GM23248 (cell line): ENCODE measurements at places on chromosomes 2 and 18. TPM values are rescaled to one million over a fixed set of nuclear protein-coding genes. Genes with fewer than 3 reads are reported as not detected.

Gene SULT1C2
- total RNA-seq: not detected in 2 replicates

GRCh38 chr2:151043484-151043883, 218.2 kb downstream of the RBM43 start:
- peaks cover 11% of the 10 kb centered on the region for H3K4me1 ChIP-seq
- H3K27ac ChIP-seq: no peak overlapping the region
- peak; percentile 49 for DNase-seq
- no peaks in the 10 kb centered on the region for H3K36me3 ChIP-seq
- H3K4me3 ChIP-seq: no peak overlapping the region

Gene UGT1A8
- total RNA-seq: not detected in 2 replicates

DNA sequence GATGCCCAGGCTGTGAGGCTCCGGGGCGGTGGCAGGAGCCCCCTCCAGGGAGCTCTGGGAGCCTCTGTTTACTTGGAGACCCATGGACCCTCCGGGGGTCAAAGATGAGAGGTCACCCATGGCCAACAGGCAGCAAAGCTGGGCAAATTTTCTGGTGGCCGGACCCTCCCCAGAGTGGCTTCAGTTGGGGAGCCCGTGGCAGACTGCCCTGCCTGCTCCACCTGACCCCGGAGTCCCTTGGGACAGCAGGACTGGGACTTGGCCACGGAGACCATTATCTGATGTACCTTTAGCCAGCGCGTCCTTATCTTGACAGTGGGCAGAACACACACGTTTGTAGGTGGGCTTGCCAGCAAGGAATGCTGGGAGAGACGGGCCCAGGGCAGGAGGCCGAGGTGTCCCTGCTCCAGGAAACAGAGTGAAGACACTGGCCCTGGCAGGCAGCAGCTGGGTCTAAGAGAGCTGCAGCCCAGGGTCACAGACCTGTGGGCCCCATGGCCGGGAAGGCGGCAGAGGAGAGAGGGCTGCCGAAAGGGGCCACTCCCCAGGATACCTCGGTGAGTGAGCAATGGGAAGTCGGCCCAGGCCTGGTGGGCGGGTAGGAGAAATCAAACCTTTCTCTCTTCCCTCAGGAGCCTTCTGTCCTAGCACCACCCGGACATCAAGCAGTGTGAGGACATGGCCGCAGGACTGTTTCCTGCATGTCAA, at the start of the genes ABCG5 and ABCG8:
ABCG5 (minus strand) TSS at position 280 of the 708 bp plus-strand sequence; CDS start at position 120, 160 bp downstream.
ABCG8 (plus strand) TSS at position 412 of the 708 bp plus-strand sequence; CDS start at position 495, 83 bp downstream.
- H3K4me3 ChIP-seq: no peak within 1 kb of the TSS
- H3K4me1 ChIP-seq: no peaks in the 10 kb centered on the region
- H3K27ac ChIP-seq: no peak within 1 kb of the TSS
- H3K36me3 ChIP-seq: no peaks in the 10 kb centered on the region
- H3K27me3 ChIP-seq: peaks cover 21% of the 10 kb centered on the region; the same call in 1 of the 2 replicates

Gene TMEM37
- total RNA-seq: 1.8 TPM in 1 of 2 replicates, not detected in the other

DNA sequence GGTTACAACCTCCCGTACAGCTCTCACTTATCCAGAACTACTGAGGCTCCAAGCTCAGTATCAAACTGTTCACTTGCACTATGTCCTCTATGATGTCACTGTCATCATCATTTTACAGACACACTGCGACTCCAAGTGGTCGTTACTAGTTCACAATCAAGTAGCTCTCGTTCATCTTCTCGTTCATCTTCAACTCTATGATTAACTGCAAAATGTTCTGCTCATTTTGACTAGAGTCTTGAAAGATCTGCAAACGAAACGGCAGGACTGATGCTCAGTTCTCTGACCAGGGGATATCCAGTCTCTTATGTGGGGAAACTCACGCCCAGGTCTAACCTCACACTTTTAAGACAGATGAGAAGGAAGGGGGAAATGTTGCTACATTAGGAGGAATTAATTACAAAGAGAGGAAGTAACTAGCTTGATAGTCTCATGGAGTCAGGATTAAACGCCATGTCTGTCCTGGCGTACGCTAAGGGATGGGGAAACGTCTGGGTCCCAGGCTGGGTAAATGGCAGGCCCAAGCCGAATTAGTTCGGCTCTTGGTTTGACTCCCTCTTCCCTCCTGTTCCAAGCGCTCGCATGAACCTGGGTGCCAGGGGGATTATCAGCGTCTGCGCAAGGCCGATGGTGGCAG, 794 bp upstream of the CHCHD5 start:
- H3K4me3 ChIP-seq: peak overlapping the region; percentile 80
- H3K27ac ChIP-seq: peak overlapping the region; percentile 97
- DNase-seq: peak; percentile 57
- H3K27me3 ChIP-seq: no peaks in the 10 kb centered on the region
- peaks cover 37% of the 10 kb centered on the region for H3K4me1 ChIP-seq

Gene BUB1
- total RNA-seq: 16.3 and 21.3 TPM in 2 replicates

Gene SCG2
- total RNA-seq: under 0.01 and 0.25 TPM in 2 replicates

DNA sequence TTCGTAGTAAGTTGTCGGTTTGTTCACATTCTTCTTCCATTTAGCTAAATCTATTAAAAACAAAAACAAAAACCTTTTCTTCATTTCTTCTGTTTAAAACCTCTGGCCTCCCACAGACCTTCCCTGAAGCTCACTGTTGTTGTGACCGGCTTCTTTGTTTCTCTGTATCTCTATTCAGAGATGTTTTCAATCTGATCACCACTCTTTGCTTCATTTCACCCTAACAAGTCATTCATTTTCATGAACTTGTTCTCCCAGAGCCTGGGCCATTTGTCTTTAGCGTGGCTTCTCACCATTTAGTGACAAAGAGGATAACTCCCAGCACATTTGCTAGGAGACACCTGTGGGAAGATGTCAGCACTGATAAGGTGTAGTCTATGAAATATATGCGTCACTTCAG, 794.2 kb downstream of the ERBB4 start:
- H3K27ac ChIP-seq: no peak overlapping the region
- no peak overlapping the region for H3K4me3 ChIP-seq
- no peaks in the 10 kb centered on the region for H3K36me3 ChIP-seq
- DNase-seq: no peak
- H3K4me1 ChIP-seq: no peaks in the 10 kb centered on the region

DNA sequence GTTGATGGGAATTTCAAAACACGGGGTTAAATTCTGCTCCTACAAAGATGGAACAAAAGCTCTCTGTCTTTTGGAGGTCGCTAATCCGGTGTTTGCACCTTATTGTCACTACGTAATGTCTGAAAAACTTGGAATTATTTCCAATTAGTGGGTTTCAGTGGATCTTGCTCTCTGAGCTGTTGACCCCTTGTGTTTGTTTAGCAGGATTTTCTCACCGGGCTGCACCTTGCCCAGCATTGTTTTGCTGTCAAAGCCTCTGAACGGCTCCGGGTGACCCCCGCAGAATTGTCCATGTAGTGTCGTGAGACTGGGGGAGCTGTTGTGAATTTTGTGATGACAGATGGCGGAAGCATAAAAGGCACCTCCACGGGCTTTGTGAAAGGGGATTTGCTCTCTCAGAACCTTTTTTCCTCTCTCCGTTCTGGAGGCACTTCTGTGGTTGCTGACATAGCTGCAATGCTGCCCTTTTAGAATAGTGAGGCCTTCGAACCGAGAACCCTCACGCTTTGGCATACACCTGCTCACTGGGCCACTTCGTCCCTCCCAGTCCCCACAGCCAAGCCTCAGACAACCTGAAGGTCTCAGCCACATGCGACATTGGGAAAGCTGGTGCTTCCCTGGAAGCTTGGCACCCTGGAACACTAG, 129.4 kb downstream of the ACOXL start:
- peaks cover 45% of the 10 kb centered on the region; the same call in 1 of the 2 replicates for H3K27me3 ChIP-seq
- H3K4me3 ChIP-seq: no peak overlapping the region
- DNase-seq: no peak
- H3K36me3 ChIP-seq: no peaks in the 10 kb centered on the region
- no peak overlapping the region for H3K27ac ChIP-seq
- H3K4me1 ChIP-seq: no peaks in the 10 kb centered on the region

DNA sequence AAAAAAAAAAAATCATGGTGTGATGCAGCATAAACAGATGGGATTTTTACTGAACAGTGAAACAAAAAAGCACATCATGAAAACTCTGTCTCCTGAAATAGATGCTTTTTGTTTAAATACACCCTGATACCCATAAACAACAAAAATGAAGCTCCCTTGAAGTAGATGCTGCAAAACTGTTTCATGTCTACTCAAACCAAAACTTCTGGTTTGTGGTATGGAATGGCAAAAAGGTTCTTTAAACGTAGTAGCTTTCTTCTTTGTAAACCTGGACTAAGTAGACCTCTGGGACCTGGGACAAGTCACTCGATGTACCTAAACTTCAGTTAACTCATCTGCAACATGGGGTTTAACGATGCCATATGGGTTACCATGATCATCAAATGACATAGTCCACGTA, 64.4 kb upstream of the RAPH1 start:
- no peak for DNase-seq
- no peaks in the 10 kb centered on the region for H3K27me3 ChIP-seq
- H3K27ac ChIP-seq: no peak overlapping the region
- no peaks in the 10 kb centered on the region for H3K36me3 ChIP-seq
- no peak overlapping the region for H3K4me3 ChIP-seq
- peaks cover 8% of the 10 kb centered on the region for H3K4me1 ChIP-seq

GRCh38 chr18:61589724-61590065, 256.5 kb downstream of the CDH20 start:
- no peak overlapping the region for H3K27ac ChIP-seq
- DNase-seq: peak; percentile 56
- no peaks in the 10 kb centered on the region for H3K27me3 ChIP-seq
- H3K36me3 ChIP-seq: no peaks in the 10 kb centered on the region

Gene C2orf81
- 1.6 and 3.5 TPM in 2 replicates for total RNA-seq

Gene DSC1
- total RNA-seq: not detected in 2 replicates

DNA sequence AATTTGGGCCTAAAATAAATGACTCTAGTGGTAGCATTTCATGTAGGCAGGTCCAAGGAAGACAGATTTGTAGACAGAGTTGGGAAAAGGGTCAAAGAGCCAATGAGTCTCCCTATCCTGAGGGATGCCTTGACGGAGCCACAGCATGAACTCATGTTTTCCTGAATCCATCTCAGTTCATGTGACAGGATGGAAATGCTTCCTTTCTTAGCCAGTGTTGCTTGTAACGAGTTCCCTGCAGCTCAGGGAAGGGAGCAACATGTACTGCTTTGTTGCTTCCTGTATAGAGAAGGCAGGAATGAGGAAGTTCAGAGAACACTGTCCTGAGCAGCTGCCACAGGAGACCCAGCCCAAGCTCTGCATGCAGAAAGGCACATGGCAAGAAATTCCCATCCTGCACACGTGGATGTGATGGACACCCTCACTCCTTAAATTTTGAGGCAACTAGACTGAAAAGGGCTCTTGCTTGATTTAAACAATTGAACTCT, 27.9 kb downstream of the TMEM17 start:
- peak; percentile 33 for DNase-seq
- no peaks in the 10 kb centered on the region for H3K36me3 ChIP-seq
- no peak overlapping the region for H3K27ac ChIP-seq
- no peaks in the 10 kb centered on the region for H3K27me3 ChIP-seq

DNA sequence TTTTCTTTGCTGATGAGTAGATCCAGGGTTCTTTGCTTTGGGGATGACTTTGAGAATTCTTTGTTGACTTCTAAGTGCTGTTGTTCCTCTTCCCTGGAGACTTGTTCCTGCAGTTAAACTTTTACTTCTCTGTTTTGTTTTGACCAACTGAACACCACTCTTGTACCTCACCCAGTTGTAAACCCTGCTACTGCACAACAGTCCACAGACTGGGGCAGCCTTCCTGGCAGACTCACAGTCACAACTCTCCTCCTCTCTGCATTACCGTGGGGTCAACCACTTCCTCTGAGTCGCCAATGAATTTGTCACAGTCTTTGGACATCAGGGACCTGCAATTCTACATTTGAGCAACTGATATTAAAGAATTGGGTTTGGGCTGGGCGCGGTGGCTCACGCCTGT, 3.8 kb upstream of the SLC8A1 start:
- H3K27ac ChIP-seq: no peak overlapping the region
- H3K27me3 ChIP-seq: no peaks in the 10 kb centered on the region
- H3K4me3 ChIP-seq: no peak overlapping the region
- H3K36me3 ChIP-seq: no peaks in the 10 kb centered on the region
- peak; percentile 40 for DNase-seq

- H3K27me3 ChIP-seq: no peaks in the 10 kb centered on the region
- no peak overlapping the region for H3K27ac ChIP-seq
- H3K36me3 ChIP-seq: no peaks in the 10 kb centered on the region
- H3K4me3 ChIP-seq: no peak overlapping the region
- DNase-seq: no peak
- no peaks in the 10 kb centered on the region for H3K4me1 ChIP-seq
These were observed 580.8 kb downstream of the ERBB4 start for GRCh38 chr2:211957799-211958198.

- H3K4me3 ChIP-seq: no peak overlapping the region
- no peak overlapping the region for H3K27ac ChIP-seq
- no peaks in the 10 kb centered on the region for H3K27me3 ChIP-seq
- H3K36me3 ChIP-seq: no peaks in the 10 kb centered on the region
- H3K4me1 ChIP-seq: no peaks in the 10 kb centered on the region
These were observed 28.3 kb upstream of the DSC1 start for GRCh38 chr18:31190919-31191318.

- H3K27me3 ChIP-seq: no peaks in the 10 kb centered on the region
- peaks cover 11% of the 10 kb centered on the region for H3K36me3 ChIP-seq
- DNase-seq: peak; percentile 86
- H3K4me1 ChIP-seq: peaks cover 29% of the 10 kb centered on the region
- no peak overlapping the region for H3K4me3 ChIP-seq
These were observed 19.4 kb downstream of the KANSL3 start for GRCh38 chr2:96618596-96619283.

GRCh38 chr2:66058675-66059074, 376.2 kb upstream of the MEIS1 start:
- H3K4me1 ChIP-seq: no peaks in the 10 kb centered on the region
- H3K4me3 ChIP-seq: no peak overlapping the region
- H3K36me3 ChIP-seq: no peaks in the 10 kb centered on the region
- peaks cover 4% of the 10 kb centered on the region; the same call in 1 of the 2 replicates for H3K27me3 ChIP-seq
- no peak overlapping the region for H3K27ac ChIP-seq

- no peaks in the 10 kb centered on the region for H3K36me3 ChIP-seq
- no peaks in the 10 kb centered on the region for H3K27me3 ChIP-seq
- H3K4me1 ChIP-seq: no peaks in the 10 kb centered on the region
These were observed 275.4 kb upstream of the HS6ST1 start for GRCh38 chr2:128593879-128594650.

Gene NT5DC4
- total RNA-seq: not detected in 2 replicates
